AML-193 (cell line): ENCODE measurements at places on chromosomes 2 and 18.

GRCh38 chr2:237898057-237898414 is 38.6 kb downstream of the RAMP1 start:
- DNase-seq, result no peak

DNA sequence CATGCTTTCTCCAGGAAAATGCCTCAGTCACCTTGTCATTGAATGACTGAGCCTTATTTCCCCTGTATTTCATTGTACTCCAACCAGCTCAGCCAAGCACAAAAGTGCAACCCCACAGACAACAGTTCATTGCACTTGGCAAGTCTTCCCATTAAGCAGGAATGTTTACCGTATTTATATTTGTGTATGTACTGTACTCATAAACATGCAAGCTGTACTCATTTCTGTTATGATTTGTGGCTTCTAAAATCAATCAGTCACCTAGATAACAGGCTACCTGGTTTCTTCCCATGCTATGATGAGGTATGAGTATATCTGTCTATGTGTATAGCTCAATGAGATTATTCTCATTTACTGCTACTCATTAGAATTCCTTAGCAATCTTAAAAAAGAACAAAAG is 505.5 kb upstream of the FAM98A start:
- no peak for DNase-seq

- no peak for DNase-seq
These were observed 227.8 kb upstream of the RBBP8 start for GRCh38 chr18:22705328-22705727.

DNA sequence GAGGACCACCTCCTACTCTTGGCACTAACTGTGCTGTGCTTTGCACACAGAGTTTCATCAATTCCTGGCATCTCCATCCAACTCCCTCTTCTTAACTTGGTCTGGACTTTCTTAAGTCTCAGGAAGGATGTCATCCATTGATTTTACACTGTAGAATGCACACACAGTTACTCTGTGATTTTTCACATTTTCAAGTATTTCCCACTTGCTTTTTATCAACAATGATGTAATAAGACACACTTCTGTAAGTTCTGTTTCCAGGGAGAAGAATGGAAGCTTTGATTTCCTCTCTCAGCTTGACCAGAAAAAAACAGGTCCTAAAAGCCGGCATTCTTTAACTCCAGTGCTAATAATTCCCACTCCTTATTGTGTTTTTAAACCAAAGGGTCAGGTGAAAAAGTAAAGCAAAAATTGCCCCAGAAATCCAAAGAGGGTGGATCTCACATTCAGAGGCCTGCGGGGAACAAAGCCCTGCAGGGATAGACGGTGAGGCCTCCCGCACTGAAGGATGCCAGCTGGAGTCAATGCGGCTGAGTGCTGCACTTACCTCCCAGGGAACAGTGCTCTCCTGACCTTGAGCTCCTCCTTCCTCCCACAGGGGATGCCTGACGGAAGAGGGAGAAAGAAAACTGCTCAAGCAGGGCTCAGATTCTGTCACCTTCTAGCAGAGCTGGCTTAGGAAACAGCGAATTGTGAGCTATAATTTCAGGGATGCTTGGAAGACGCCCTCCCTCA is 83.1 kb downstream of the PDCL3 start:
- no peak for DNase-seq

- no peak for DNase-seq
These were observed 98.8 kb downstream of the BARD1 start for GRCh38 chr2:214710729-214711128.

GRCh38 chr2:46144133-46144800 is 152.9 kb upstream of the EPAS1 start:
- no peak for DNase-seq
